ENCODE measurements at places on chromosomes 7 and 10. TPM values are rescaled to one million over a fixed set of nuclear protein-coding genes. Genes with fewer than 3 reads are reported as not detected.

GRCh38 chr7:137354396-137354795 is 10.9 kb upstream of the PTN start:
- peak; percentile 33 for DNase-seq

DNA sequence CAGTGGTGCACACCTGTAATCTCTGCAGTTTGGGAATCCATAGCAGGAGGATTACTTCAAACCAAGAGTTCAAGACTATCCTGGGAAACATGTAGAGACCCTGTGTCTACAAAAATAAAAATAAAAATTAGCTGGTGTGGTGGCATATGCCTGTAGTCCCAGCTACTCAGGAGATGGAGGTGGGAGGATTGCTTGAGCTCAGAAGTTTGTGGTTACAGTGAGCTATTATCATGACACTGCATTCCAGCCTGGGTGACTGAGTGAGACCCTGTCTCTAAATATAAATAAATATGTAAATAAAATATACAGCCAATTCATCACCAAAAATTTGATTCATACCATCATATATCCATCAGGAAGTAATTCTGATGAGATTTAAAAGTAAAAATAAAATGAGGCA is 60.9 kb downstream of the ANKRD7 start:
- no peak for DNase-seq

GRCh38 chr7:16411391-16411790 is 9.9 kb downstream of the CRPPA start:
- no peak for DNase-seq

- no peak for DNase-seq
These were observed 4.2 kb downstream of the ANLN start for GRCh38 chr7:36393826-36394225.

The DENND2A gene
- 10.7 TPM for total RNA-seq

The CADPS2 gene
- total RNA-seq = 14.1 TPM
